Cardiac septum (tissue), 1 donor: ENCODE measurements at places on chromosomes 3 and 15.

DNA sequence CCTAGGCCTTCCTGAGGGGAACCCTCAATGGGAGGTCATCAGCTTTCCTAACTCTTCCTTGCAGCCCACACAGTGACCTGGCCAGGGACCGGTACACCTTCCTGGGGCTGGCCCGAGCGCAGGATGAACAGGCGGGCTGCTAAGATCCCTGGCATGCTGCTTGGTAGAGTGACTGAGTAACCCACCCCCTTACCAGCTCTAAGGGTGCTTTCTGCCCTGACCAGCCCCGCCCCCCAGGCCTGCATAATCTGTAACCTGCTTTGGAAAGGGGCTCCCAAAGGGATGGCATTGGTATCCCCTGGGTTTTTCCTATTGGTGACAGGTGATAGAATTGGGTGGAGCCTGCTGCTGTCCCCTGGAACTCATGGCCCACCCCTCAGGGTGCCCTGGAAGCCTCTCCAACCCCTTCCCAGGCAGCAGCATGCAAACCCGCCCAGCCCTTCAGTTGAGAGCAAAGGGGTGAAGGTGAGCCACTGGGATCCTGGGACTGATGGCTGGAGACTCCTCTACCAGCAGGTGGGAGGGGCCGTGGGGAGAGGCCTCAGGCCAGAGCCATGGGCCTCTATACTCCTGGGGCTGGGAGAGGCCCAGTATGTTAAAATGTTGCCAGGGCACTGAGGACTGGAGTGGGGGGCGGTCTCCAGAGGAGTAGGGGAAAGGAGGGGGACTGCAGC is 11.1 kb upstream of the KIF7 start:
- peak; percentile 72 for DNase-seq

DNA sequence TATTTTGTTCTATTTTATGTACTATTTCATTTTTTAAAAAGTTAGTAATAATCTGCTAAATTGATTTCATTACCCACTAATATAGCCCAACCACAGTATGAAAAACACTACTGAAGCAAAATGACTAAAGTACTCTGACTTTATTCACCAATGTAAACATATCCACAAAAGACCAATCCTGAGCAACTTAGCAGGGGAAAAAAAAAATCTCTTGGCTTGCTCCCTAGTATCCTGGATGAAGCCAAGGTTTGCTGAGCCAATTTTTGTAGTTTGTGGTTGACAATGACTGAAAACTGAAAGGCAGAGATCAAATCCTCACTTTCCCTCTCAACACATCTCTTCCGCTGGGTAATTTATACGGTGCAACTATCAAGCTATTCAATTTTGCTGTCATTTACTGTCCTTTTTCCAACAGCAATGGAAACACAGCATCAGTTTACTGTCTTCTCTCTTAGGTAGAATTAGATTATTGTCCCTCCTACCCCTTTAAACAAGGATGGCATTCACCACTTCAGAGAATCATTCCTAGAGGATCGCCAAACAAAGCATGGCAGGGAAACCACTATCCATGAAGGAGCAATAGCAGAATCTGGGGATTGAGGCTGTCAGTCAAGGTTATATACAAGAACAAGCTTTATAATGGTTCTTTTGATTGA is 149.7 kb downstream of the THRB start:
- no peak for DNase-seq

DNA sequence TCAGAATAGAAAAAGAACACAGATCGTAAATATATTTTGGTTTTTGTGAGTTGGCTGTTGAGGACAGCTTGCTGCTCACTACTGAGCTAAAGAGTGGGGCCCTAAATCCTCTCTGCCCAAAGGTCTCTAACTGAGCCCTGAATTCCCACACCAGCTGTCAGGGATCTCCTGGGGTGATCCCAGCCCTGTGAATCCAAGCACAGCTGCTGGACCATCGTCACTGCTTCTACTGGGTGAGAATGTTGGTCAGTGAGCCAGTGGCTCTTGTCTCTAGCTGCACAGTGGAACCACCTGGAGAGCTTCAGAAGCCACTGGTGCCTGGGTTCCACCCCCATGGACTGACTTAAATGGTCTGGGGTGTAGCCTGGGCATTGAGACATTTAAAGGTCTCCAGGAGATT is 90.5 kb upstream of the IL12A start:
- DNase-seq: no peak

DNA sequence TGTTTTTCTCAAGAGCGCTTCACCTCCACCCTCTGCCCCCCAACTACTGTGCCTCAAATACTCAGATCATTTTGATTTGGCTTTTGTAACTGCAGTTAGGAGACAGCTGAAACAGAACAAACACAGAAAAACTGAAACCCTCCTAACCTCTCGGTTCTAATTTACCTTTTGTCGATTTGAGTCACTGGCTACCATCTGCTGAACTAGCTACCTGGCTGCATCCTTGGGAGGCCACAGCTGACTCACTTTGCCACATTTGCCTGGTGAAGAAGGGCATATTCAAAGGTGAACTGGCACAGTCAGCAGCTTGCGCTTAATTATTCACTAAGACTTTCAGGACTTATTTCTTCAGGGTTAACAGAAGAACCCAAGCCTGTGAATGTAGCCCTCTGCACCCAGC is 117.7 kb downstream of the FOXB1 start:
- no peak for DNase-seq

DNA sequence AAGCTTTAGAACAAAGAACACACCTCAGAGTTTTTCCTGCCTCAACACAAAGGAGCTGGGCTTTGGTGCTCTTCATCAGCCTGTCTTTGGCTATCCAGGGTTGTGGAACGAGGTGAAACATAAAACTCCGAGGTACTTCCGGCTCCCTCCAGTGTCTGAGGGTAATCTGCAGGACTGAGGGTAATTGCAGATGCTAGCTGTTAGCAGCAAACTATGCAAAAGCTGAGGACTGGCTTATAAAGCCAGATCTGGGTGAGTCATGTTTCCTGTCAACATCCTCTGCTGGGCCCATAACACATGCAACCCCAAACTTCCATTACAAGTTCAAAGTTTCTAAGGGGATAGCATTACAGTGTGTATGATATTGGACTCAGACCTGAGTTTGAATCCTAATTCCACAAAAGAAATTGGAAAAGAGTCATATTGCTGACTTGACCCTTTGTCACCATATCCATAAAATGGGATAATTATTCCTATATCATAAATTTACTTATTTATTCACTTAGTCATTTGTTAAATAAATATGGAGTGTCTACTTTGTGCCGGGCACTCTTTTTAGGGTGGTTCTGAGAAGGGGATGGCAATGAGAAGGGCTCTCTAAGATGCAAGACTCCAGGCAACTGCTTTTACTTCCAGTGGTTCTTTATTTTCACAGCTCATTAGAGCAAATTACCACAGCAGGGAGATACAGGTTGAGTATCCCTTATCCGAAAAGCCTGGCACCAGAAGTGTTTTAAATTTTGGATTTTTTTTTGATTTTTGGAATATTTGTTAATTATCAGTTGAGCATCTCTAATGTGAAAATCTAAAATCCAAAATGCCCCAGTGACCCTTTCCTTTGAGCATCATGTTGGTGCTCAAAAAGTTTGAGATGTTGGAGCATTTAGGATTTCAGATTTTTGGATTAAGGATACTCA is 9.5 kb upstream of the TRIM69 start:
- DNase-seq: no peak

DNA sequence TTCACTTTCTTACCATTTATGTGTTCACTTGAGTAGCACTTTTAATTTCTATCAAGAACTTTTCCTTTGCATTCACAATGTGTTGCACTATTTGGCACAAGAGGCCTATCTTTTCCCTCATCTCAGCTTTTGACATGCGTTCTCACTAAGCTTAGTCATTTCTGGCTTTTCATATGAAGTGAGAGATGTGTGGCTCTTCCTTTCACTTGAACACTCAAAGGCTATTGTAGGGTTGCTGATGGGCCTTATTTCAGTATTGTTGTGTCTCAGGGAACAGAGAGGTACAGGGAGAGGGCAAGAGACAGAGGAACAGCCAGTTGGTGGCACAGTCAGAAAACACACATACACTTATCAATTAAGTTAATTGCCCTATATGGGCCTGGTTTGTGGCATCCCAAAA is 127.4 kb upstream of the MLF1 start:
- no peak for DNase-seq

DNA sequence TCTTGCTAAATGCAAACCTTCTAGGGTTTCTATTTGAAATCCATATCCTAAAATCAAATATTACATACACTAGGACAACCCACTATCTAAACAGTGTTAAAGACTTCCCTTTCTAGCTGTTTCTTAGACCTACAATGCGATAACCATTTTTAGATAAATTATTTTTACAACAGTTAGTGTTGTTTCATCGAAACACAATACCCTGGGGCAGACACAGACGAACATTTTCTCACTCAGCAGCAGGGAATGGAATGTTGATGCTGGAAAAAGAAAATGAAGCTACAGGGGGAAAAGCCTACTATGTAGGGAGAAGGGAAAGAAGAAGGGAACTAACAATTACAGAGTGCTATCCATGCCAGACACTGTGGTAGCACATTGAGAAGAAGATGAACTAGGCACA is 6.0 kb upstream of the HERC1 start:
- DNase-seq: no peak

GRCh38 chr3:69107841-69108240 is 14.6 kb downstream of the LMOD3 start:
- DNase-seq: no peak
